SHP77 treated with DMSO at 0.1 percent for 48 hours (cell line): ENCODE measurements at places on chromosomes 5 and 9.

GRCh38 chr5:137316346-137316736 is 182.8 kb downstream of the SPOCK1 start:
- DNase-seq: no peak

DNA sequence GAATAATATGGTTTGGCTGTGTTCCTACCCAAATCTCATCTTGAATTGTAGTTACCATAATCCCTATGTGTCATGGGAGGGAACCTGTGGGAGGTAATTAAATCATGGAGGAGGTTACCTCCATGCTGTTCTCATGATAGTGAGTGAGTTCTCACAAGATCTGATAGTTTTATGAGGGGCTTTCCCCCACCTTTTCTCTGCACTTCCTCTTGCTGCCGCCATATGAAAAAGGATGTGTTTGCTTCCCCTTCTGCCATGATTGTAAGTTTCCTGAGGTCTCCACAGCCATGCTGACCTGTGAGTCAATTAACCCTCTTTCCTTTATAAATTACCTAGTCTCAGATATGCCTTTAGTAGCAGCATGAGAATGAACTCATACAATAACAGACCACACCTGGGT is 63.7 kb upstream of the PRR16 start:
- DNase-seq: no peak

DNA sequence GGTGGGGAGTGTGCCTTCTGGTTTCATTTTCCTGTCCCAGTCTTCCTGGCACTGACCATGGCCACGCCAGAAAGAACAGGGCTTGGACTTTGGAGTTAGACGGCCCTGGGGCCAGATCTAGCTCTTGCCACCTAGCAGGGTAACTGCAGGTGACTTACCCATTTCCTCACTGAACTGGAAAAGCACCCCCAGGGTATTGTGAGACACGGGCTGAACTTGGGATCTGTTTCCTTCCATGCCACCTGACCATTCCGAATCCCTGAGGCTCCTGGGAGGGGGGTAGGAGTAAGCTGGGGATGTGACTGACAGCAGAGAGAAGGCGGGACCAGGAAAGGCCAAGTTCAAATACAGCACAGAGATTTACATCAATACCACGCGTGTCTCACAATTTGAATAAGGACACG is 9.4 kb downstream of the HNRNPAB start:
- no peak for DNase-seq

- no peak for DNase-seq
These were observed 33.1 kb downstream of the APTX start for GRCh38 chr9:32968101-32969011.

- no peak for DNase-seq
These were observed 55.9 kb downstream of the TMEM215 start for GRCh38 chr9:32839013-32839885.

GRCh38 chr5:16066320-16066719 is 113.3 kb downstream of the MARCHF11 start:
- DNase-seq: no peak

- DNase-seq: no peak
These were observed 129.0 kb downstream of the APBA1 start for GRCh38 chr9:69542942-69543704.
